Naive thymus-derived CD4-positive, alpha-beta T cell (primary cell): ENCODE measurements at places on chromosomes 5 and 9. TPM values are rescaled to one million over a fixed set of nuclear protein-coding genes. Genes with fewer than 3 reads are reported as not detected.

The FAM163B gene
- polyA plus RNA-seq = not detected

The PLCXD3 gene
- not detected for polyA plus RNA-seq

The PCDHGA2 gene
- not detected for polyA plus RNA-seq

The TMEM252 gene
- not detected for polyA plus RNA-seq

The ITGA2 gene
- polyA plus RNA-seq = 0.19 TPM

The TMEM8B gene
- polyA plus RNA-seq = 3.0 TPM
